ENCODE measurements at places on chromosomes 12 and 14.

DNA sequence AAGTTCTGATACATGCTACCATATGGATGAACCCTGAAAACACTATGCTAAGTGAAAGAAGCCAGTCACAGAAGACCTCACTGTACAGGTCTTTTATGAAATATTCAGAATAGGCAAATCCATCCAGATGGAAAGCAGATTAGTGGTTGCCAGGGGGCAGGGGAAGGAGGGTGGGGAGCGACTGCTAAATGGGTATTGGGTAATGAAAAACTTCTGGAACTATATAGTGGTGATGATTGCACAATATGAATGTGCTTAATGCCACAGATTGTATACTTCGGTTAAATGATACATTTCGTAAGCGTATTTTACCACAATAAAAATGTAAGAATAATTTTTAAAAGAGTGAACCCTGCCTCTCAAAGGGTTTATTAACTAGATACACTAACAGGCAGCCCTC lies 11.8 kb upstream of the KSR2 start:
- no peak for DNase-seq

DNA sequence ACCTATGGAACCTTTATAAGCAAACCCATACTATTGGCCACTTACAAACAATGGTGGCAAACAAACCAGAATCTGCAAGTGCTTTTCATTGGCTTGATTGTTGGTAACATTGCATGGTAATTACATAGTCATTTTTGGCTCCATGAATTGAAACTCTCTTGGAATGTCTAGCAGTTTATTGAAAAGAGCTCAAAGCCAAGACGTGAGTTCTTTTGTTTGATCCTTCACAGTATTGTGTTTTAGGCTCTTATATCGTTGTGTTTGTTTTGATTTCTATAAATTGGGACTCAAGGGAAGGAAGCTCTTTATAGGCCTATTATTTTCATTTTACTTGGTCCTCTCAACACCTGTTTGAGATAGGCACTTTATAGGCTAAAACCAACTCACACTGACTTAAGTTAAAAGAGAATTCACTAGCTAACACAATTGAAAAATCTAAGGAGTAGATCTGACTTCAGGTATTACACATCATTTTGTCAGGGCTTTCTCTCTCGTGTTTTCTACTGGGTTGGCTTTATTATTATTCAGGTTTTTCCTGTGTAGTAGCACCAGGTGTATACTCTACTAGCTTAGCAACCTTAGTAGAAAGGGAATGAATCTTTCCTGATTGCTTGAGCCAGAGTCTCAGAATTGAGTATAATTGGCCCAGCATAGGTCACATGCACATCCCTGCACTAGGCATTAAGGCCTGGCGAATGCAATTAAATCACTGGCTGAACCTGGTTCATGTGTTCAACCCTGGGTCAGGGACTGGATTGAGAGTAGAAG lies 341.4 kb downstream of the RAD51B start:
- DNase-seq: no peak

DNA sequence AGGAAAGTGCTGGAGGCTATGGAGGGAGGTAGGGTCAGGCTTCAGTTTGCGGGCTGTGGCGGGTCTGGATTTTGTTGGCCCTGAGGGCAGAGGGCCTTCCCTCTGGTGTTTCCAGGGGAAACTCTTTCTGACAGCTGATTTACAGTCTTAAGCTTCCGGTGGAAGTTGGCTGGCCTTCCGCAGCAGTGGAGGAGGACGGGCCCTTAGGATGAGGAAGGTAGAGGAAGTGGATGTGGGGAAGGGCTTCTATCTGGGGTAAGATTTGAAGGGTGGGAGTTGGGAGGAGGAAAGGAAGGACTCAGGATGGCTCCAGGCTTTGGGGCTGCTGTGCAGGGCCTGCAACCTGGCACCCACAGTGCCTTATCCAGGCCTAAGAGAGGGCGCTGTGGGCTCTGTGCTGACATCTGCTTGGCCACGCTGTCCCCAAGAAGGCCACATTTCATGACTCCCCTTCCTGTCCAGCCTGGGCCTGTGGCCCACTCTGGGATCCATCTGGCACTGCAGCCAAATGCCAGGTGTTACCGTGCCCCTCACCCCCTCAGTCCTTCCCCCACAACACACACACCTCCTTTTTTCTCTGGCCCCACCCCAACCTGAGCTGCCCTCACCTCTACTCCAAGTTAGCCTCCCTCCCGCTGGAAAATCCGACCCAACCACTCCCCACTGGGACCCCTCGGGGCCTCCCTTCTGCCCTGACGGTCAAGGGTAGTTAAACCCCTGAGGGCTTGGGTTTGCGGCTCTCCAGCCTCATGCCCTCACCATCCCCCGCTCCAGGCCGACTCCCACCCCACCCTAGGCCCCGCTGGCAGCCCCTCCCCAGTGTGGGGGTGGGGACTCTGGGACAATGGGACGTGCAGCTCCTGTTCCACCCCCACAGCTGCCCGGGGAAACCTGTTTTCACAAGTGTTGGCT lies 7.7 kb upstream of the PPP1R13B start:
- no peak for DNase-seq

DNA sequence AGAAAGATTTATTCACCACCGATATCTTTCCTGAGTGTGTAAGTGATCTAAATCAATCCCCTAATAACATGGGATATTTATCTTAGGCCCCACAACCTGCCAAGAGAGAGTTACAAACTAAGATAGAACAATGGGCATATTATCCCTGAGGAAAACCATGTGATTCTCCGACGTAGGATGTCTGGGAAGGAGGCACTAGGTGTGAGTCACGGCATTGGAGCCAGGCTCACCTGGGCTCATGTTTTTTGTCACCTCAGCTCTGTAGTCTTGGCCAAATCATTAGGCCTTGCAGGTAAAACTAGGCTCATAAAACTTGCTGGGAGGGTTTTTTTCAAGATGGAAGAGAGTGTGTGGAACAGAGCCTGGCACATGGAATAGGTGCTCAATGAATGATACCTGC lies 129.7 kb upstream of the PLEKHG7 start:
- DNase-seq: no peak

DNA sequence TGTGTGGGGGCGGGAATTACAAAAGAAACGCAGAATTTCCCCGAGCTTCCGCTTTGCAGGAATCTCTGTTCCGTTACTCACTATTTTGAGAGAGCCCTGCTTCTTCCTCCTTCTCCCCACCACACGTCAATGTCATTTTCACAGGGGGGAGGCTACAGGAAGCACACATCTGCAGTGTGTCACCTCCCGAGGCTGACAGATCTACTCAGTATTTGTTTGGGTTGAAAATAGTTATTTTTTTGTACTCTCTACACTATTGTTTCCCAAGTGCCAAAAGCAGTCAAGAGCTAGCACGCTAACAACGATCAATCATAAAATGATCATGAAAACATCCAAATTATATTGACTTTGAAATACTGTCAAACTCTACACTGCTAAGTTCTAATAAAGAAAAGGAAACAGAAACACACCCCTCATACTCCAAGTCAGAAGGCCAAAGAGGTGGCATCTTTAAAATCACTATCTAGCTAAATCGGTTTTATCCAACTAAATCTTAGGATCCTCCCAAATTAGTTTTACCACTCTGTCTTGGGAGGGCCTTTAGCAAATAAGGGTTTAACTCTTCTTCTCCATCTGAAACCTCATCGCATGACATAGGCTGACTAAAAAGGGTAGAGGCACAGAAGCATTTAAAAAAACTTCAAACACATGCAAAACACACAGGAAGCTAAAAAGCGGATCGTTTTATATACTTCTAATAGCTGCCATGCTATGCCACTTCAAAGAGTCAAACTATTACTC lies 51.8 kb downstream of the FOXN3 start:
- no peak for DNase-seq

- DNase-seq: no peak
Measured at GRCh38 chr14:74670726-74671411, 42.0 kb downstream of the AREL1 start.

DNA sequence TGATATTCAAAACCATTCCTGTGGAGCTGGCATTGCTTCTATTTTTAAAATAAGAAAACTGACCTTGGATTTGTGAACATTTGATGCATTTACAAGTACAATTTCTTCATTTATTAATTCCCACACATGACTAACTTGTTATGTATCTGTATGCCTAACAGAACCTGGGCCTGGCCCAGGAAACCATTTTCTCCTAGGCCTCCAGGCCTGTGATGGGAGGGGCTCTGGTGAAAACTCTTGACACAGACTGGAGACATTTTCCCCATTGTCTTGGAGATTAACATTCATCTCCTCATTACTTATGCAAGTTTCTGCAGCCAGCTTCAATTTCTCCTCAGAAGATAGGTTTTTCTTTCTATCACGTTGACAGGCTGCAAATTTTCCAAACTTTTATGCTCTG lies 42.0 kb downstream of the GLIPR1L2 start:
- DNase-seq: no peak

- DNase-seq: no peak
Measured at GRCh38 chr14:95495076-95495475, 21.4 kb downstream of the SYNE3 start.

DNA sequence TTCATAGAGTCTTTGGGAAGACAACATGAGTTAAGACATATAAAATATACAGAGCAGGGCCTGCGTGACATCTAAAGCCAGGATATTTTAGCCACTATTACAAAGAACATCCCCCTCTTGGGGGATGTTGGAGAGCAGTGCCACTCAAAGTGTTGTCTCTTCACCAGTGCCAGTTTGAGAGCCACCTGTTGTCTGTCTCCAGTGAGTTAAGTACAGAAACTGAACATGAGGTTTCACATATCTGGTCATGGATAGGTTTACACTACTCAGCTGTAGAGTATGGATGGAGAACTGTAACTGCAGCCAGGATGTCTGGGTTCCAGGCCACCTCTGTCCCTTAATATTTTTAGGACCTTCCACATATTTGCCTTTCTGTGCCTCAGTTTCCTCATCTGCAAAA lies 39.1 kb downstream of the RNFT2 start:
- DNase-seq: no peak

- no peak for DNase-seq
Measured at GRCh38 chr12:48296586-48297282, 54.0 kb downstream of the ZNF641 start.

DNA sequence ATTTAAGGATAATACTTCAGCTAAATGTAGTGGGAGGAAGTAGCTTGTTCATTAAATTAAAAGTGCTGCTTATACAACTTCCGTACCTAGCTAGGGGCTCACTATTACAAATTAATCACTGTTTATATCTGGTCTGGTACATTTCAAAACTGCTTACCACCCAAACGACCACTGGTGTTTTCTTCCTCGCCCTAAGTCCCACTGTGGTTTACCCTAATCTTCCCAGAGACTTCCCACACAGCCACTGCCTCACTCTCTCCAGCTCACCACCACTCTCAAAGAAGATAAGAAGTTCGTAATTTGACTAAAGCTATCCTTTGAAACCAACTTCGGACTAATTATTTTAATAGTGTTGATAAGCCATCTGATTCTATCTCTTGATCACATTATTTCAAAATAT lies 62.6 kb downstream of the PLXNC1 start:
- no peak for DNase-seq

DNA sequence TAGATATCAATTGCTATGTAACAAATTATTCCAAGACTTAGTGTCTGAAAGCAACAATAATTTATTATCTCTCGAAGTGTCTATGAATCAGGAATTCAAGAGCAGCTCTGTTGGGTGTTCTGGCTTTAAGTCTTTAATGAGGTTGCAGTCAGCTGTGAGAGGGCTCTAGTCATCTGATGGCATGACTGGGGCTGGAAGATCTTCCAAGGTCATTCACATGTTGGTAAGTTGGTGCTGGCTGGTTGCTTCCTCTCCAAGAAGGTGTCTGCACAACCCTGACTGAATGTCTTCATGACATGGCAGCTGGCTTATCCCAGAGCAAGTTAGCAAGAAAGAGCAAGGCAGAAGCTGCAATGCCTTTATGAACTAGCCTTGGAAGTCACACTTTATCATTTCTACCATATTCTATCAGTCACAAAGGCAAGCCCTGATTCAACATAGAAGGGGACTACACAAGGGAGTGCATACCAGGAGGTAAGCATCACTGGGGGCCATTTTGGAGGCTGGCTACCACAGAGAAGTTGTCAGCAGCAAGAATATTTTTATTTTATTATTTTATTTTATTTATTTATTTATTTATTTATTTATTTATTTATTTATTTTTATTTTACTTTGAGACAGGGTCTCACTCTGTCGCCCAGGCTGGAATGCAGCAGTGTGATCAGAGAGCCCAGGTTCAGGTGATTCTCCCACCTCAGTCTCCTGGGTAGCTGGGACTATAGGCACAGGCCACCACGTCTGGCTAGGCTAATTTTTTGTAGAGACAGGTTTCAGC lies 7.6 kb upstream of the SLC38A2 start:
- no peak for DNase-seq

- no peak for DNase-seq
Measured at GRCh38 chr14:96380735-96381134, 11.2 kb upstream of the AK7 start.

GRCh38 chr14:74395094-74395493 lies 30.9 kb downstream of the SYNDIG1L start:
- DNase-seq: no peak

DNA sequence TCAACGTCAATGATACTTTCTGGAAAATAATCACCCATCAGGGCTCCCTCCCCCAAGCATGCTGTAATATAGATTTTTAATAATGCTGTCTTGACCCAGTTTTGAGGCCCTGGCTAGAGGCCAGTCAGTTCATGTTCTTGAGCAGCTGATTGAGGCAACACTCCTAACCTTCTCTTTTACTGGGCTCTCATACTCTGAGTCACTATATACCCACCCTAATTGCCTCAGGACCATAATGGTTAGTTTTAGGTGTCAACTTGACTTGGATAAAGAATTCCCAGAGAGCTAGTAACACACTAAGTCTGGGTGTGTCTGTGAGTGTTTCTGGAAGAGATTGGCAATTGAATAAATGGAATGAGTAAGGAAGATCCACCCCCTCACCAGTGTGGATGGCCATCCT lies 527.0 kb upstream of the ATP2B1 start:
- DNase-seq: no peak

- no peak for DNase-seq
Measured at GRCh38 chr12:56546680-56547079, 25.1 kb downstream of the RBMS2 start.

GRCh38 chr12:111390910-111391309 lies 14.8 kb upstream of the SH2B3 start:
- no peak for DNase-seq

- no peak for DNase-seq
Measured at GRCh38 chr14:20556500-20557211, 4.2 kb downstream of the RNASE9 start.

- DNase-seq: no peak
Measured at GRCh38 chr12:15919418-15919817, 8.3 kb downstream of the DERA start.

DNA sequence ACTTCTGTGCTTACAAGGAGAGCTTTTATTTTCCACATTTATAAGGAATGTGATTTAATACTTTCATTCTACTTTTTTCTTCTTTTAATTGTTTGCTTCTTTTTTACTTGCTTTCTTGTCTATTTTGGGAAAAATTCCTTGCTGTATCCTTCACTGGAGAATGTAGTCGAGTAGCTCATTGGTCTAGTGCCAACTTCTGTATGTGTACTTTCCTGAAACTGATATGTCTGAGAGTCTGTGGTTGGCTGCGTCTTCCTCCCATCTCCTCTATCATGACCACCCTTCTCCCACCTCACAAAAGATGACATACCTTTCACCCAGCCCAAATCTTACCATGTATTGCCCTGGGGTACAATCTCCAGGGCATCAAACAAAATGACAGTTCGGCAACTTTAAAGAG lies 51.8 kb downstream of the MSRB3 start:
- no peak for DNase-seq

All from NCI-H1436 treated with DMSO at 0.1 percent for 48 hours (cell line).